Stimulated activated naive CD8-positive, alpha-beta T cell treated with anti-CD3 and anti-CD28 coated beads, Interleukin-15, Interleukin-2, amounts not matched to agents 100 U/mL and 50 U/mL, for 24 hours (primary cell): ENCODE measurements at places on chromosomes 16 and 17.

DNA sequence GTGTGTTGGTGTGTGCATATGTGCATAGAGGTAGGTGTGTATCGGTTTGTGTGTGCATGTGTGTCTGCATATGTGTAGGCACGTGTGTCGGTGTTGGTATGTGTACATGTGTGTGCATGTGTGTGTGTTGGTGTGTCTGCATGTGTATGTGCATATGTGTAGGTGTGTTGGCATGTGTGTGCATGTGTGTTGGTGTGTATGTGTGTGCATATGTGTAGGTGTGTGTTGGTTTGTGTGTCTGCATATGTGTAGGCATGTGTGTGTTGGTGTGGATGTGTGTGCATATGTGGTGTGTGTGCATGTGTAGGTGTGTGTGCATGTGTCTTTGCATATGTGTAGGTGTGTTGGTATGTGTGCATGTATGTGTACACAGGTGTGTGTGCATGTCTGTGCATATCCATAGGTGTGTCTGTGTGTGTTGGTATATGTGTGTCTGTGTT, 3.9 kb upstream of the AATK start:
- DNase-seq = no peak

- DNase-seq = no peak
These were observed 11.9 kb upstream of the CCDC182 start for GRCh38 chr17:57756951-57757350.

DNA sequence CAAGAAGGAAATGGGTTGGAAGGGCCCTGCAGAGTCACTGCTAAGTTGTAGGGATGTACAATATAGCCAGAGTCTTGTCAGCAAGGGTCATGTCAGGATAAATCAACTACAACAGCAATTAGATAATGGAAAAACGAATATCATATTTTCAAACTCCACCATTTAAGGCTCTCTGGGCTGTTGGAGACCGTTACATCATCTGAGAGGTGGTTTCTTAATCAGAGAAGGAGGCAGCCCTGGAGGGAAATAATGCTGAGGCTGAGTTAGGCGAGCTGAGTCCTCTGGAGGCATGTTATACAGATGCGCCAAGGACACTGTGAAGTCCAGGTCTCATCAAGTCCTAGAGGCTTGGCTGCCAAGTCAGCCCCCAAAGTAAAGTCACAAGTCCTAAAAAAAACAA, 30.3 kb downstream of the LYRM9 start:
- DNase-seq = no peak

DNA sequence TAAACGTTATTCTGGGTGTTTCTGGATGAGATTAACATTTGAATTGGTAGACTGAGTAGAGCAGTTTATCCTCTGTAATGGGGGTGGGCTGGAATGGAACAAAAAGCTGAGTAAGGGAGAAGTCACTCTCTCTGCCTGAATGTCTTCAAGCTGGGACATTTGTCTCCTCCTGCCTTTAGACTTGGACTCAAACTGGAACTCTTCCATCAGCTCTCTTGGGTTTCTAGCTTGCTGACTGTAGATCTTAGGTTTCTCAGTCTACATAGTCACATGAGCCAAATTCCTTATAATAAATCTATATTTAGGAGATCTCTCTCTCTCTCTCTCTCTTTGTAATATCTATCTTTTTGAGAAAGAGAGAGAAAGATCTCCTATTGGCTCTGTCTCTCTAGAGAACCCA, 553.3 kb upstream of the CDH11 start:
- DNase-seq = no peak

DNA sequence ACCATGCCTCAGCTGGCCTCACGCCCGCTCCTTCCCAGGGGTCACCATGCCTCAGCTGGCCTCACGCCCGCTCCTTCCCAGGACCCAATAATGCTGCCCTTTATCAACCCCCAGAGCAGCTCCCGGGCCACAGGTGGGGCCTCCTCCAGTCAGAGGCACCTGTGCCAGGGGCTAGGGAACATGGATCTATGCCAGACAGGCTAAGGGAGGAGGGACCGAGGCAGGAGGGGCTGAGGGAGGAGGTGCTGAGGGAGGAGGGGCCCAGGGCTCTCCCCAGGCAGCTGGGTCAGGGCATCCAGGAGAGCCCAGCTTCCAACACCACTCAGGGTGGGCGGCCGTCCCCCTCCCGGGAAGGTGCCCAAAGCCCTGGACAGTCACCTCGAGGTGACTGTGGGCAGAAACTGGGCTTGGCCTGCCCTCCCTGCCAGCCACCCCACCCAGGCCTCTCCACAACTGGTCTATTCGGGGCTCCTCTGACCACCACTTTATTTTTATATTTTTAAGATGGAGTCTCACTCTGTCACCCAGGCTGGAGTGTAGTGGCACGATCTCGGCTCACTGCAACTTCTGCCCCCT, 19.4 kb downstream of the UTS2R start:
- no peak for DNase-seq

- peak; percentile 22 for DNase-seq
These were observed 35.2 kb upstream of the CBX4 start for GRCh38 chr17:79874329-79874981.

- no peak for DNase-seq
These were observed 188.9 kb downstream of the CPPED1 start for GRCh38 chr16:12614662-12615278.

GRCh38 chr16:57786632-57787518, 15.4 kb downstream of the KIFC3 start:
- DNase-seq = no peak

DNA sequence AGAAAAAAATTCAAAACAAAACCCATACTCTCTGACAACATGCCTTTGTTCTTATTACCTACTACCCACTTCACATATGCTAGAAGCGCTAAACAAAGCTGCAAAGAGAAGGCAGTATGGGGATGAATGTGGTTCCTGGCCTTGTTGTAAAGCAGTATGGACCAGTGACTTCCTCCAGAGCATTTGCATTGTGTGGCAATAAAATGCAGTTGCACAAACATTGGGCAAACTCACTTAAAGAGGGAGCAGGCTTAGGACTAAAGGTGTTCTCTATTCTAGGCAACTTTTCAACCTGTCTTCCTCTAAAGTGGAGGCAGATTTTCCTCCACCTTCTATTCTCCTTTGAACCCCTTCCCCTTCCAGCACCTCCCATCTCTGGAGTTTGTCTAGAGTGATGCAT, 17.1 kb downstream of the TMIGD1 start:
- DNase-seq = no peak

- no peak for DNase-seq
These were observed 70.2 kb downstream of the CCDC182 start for GRCh38 chr17:57674894-57675293.

DNA sequence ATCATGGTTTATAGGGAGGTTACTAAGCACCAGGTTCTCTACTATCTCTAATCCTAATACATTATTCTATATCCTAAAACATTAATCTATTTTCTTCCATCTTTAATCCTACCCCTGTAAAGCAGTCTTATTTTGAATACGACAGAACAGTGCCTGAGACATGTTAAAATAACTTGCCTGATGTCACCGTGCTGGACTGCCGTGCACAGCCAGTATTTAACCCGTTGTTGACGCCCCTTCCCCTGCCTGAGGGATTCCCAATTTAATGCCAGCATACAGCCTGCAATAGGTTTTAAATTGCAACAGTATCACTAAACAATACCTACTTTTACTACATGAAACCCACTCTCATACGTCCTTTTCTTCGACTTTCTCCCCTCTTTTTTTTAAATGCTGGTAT, 133.3 kb downstream of the PARN start:
- DNase-seq = no peak

DNA sequence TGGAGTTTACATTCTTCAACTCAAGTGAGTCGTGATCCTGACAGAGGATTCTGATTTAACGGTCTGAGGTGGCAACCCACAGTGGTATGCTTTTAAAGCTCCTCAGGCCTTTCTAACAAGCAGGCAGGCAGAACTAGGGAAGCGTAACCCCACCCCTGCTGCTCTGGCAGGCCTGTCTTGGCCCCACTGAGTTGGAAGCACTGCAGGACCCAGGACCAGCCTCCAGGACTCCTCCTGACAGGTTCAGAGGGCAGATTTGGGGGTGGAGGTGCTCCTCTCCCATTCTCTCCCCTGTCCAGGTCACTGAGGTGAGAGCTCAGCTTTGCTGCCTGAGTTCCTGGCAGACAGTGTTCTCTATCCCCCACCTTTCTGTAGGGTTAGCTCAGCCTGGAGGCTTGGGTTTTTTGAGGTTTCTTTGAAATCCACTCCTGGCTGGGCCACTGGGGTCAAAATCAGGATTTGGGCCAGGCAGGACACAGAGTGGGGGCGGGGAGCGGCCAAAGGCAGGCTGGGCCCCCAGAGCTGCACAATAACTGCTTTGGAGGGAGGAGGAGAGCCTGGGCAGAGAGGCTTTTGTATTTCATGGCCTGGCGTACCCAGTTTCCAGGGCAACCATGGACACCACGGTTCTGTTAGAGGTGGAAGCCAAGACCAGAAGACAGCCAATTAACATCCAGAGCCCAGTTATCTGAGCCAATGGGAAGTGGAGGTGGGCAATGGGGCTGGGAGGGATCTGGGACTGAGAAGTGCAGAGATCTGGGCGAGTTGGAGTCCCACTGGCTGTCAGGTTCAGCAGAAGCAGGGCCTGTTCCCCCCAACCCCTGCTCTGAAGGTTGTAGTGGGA, 9.5 kb downstream of the MRPL27 start:
- no peak for DNase-seq

- no peak for DNase-seq
These were observed 171.5 kb upstream of the MAF start for GRCh38 chr16:79772048-79772447.

- no peak for DNase-seq
These were observed 14.0 kb downstream of the VPS53 start for GRCh38 chr17:700504-701094.

GRCh38 chr17:13952009-13952750, 117.1 kb upstream of the COX10 start:
- no peak for DNase-seq

- DNase-seq = peak; percentile 55
These were observed 1.8 kb downstream of the KIAA0513 start for GRCh38 chr16:85029408-85029784.

DNA sequence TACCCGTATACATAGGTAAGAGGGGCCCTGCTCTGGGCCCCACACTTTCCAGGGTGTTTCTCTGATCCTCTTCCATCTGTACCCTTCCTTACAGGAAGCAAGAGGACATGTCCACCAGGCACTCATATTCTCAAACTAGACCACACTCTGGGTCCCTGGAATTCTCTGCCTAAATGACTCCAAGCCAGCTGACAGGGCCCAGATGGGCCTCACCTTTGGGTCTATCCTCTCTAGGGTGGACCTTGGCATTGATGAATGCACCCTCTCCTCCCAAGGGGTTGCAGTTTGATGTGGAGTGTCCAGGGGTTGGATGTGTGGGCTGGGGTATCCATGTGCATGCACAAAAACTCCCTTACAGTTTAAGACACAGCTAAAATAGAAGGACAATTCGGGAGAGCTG, 95.8 kb downstream of the ASIC2 start:
- DNase-seq = no peak

DNA sequence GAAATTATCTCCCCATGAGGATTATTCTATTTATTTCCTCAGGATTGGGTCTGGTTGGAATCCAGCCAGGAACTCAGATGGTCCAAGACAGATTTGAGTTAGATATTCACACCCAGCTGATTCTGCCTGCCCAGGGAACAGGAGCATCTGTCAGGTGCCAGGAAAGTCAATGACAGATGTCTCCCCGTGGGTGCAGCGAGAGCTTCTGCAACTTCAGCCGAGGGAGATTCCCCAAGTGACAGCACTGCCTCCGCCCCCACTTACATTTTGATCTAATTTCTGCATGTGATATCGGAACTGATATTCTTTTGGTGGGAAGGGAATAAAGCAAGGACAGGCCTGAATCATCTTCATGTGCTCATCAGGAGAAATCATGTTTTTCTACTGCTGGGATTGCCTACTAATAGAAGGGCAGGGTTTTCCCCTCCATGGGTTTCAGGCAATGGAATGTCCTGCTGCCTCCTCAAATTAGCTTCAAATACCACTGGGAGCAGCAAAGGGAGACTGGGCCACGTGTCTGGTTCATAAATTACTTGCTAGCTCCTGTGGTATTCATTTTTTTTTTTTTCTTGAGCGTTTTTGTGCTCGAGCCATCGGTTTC, 15.7 kb upstream of the DHX8 start:
- DNase-seq = no peak

DNA sequence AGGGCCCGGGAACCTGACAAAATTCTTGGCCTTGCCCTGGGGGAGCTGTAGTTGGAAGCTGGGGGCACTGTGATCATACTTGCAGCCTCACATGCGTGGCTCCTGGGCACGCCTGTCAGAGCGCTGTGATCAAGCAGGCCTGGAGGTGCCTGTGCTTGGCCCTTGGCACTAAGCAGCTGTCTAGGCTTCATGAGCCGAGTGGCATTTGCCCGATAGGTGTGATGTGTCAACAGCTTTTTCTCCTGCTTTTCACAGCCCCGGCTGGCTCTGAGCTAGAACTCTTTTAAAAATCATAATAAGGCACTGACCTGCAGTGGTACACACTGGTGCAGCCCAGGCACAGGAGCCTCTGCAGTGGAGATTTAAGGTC, 113.8 kb downstream of the SOCS1 start:
- DNase-seq = no peak

DNA sequence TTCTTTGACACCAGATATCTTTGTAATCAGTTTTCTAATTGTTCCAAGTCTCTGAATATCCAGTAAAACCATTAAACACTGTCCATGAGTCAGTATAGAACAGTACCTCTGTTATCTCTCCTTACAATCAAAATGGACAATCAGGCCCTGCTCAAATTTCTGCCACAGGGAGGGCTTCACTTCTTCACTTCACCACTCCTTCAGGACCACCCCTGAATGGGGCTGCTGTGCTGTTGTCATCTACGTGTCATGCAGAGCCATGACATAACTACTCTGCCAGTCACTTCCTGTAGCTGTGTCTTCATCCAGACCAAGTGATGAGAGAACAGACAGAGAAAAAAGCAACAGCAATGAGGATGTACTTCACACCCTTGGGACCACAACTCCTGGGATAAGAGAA, 116.9 kb downstream of the TANC2 start:
- DNase-seq = no peak

- DNase-seq = peak; percentile 18
These were observed 89.8 kb downstream of the KATNIP start for GRCh38 chr16:27639561-27640276.

DNA sequence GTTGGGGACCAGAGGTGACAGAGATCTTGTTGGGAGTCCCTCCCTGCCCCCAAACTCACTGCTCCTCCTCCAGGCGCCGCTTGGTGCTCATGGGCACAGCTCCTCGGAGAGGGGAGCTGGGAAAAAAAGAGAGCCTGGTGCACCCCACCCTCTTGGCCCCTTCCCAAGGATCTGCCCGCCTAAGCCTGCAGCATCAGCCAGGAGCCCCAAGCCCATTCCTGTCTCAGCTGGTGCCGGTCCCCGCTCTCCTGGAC, 400 bp downstream of the HCFC1R1 start:
- DNase-seq = peak; percentile 45

- peak; percentile 81 for DNase-seq
These were observed 504 bp downstream of the SRSF1 start for GRCh38 chr17:58006560-58006923.

DNA sequence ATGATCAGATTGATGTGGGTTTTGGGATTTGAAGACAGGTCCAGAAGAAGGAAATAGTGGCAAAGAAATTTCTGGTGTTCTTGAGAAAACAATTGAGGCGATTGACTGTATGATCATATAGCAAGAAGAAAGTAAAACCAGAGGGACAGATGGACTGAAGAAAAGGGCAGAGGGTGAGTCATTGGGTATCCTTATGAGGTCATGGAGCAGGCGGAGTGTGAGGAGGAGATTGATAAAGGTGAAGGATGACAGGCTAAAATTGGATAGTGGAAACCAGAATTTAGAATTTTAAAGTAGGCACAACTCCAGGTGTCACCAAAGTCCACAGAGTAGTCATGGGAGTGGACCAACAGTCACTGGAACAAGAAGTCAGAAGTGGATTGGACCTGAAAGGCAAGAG, 1.4 kb upstream of the KRT28 start:
- DNase-seq = no peak
